ENCODE measurements at places on chromosomes 3 and 15.

DNA sequence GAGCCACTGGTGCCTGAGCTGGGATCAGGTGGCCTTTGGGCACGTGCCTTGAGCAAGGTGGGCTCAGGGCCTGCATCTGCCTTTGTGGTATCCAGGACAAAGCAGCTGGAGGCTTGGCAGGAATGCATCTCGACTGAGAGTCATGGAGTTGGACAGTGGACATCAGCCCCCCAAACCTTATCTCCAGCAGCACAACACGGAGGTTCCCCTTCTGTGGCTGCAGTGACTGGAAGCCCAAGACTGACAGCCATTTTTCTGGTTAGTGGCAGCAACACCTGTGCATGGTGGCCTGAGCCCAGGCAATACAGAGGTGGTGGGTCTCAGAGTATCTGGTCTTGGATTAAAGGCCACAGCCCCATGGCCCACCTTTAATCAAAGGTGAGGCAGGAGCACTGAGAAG is 27.8 kb upstream of the TSEN2 start:
- H3K27me3 ChIP-seq: no peaks in the 10 kb centered on the region
- H3K4me1 ChIP-seq: no peaks in the 10 kb centered on the region
- no peaks in the 10 kb centered on the region for H3K36me3 ChIP-seq
- DNase-seq: no peak
- H3K27ac ChIP-seq: no peak overlapping the region

GRCh38 chr15:49286649-49287404 is 116.8 kb downstream of the GALK2 start:
- no peaks in the 10 kb centered on the region for H3K27me3 ChIP-seq
- peaks cover 23% of the 10 kb centered on the region for H3K4me1 ChIP-seq
- H3K36me3 ChIP-seq: peaks cover 45% of the 10 kb centered on the region
- H3K4me3 ChIP-seq: no peak overlapping the region
- no peak for DNase-seq
- no peak overlapping the region for H3K27ac ChIP-seq

GRCh38 chr3:58645726-58646125 is 20.8 kb downstream of the FAM3D start:
- H3K27ac ChIP-seq: no peak overlapping the region
- DNase-seq: no peak
- no peaks in the 10 kb centered on the region for H3K4me1 ChIP-seq
- H3K36me3 ChIP-seq: no peaks in the 10 kb centered on the region

- H3K4me1 ChIP-seq: peaks cover 61% of the 10 kb centered on the region
- peaks cover 20% of the 10 kb centered on the region for H3K27me3 ChIP-seq
- peak overlapping the region; percentile 93 for H3K27ac ChIP-seq
- H3K4me3 ChIP-seq: peak overlapping the region; percentile 87
- DNase-seq: peak; percentile 50
Measured at GRCh38 chr3:194687638-194688199, 2.0 kb downstream of the FAM43A start.

DNA sequence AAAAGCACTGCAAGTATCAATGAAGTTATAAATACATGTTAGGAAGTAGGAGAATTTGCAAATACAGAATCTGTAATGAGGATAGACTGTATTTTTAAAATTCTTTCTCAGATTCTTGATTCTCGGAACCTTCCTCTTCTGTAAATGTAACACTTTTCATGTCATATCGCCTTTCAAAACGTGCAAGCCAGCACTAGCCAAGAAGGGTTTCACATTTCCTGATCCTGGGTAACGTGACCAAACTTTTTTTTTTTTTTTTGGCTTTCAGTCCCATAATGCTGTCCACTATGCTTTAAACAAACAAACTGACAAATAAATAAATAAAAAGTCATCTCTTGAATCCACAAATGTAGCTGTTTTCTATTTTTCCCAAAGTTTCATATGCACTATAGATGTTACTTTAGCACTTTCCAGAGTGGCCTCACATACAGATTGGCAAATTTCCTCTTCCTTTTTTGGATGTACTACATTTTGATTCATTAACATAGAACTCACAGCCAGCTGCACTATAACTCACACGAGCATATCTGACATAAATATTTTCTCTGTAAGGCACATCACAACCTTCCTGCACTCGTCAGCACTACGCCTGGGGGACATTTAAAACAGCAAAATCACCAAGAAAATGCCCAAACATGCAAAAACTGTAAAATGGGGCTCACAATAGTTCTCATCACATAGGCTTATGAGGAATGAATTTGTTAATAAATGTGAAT is 208.1 kb downstream of the OSBPL10 start:
- no peak overlapping the region for H3K4me3 ChIP-seq
- H3K4me1 ChIP-seq: peaks cover 13% of the 10 kb centered on the region
- H3K27me3 ChIP-seq: no peaks in the 10 kb centered on the region

GRCh38 chr3:158709666-158710083 is 22.6 kb downstream of the RARRES1 start:
- peaks cover 64% of the 10 kb centered on the region for H3K36me3 ChIP-seq
- H3K4me3 ChIP-seq: no peak overlapping the region
- peaks cover 5% of the 10 kb centered on the region for H3K4me1 ChIP-seq
- no peak for DNase-seq
- H3K27ac ChIP-seq: no peak overlapping the region

- no peak overlapping the region for H3K27ac ChIP-seq
- H3K4me1 ChIP-seq: peaks cover 6% of the 10 kb centered on the region
- DNase-seq: no peak
- no peak overlapping the region for H3K4me3 ChIP-seq
- H3K36me3 ChIP-seq: peaks cover 57% of the 10 kb centered on the region
Measured at GRCh38 chr15:39592500-39592899, 11.6 kb downstream of the THBS1 start.

- H3K4me3 ChIP-seq: peak overlapping the region; percentile 5
- H3K4me1 ChIP-seq: peaks cover 44% of the 10 kb centered on the region
- peaks cover 59% of the 10 kb centered on the region for H3K27me3 ChIP-seq
- DNase-seq: no peak
- H3K27ac ChIP-seq: peak overlapping the region; percentile 63
- no peaks in the 10 kb centered on the region for H3K36me3 ChIP-seq
Measured at GRCh38 chr15:33068007-33068481, 126.5 kb downstream of the FMN1 start.

GRCh38 chr3:196624907-196625306 is 14.6 kb upstream of the NRROS start:
- no peak overlapping the region for H3K4me3 ChIP-seq
- H3K4me1 ChIP-seq: no peaks in the 10 kb centered on the region
- H3K27me3 ChIP-seq: peaks cover 3% of the 10 kb centered on the region
- H3K27ac ChIP-seq: no peak overlapping the region

GRCh38 chr15:69610277-69610676 is 157.7 kb downstream of the RPLP1 start:
- H3K27me3 ChIP-seq: peaks cover 30% of the 10 kb centered on the region
- H3K36me3 ChIP-seq: no peaks in the 10 kb centered on the region
- DNase-seq: no peak
- H3K27ac ChIP-seq: no peak overlapping the region

DNA sequence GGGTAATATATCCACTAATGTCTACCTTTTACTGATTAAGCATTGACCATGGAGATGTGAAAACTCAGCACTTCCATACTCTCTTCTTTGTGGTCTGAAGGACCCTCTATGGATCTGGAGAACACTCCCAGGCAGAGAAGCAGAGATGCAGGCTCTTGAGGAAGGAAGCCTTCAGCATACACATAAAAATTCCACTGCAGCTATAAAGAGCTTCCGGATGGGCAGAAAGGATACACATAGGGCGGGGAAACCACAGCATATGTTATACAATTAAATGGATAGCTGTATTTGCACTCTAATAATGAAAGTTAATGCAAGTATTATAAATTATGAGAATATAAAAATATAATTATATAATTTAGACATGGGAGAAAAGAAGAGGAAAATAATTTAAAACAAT is 1258.2 kb upstream of the ALCAM start:
- H3K36me3 ChIP-seq: no peaks in the 10 kb centered on the region
- H3K4me3 ChIP-seq: no peak overlapping the region
- no peaks in the 10 kb centered on the region for H3K27me3 ChIP-seq

DNA sequence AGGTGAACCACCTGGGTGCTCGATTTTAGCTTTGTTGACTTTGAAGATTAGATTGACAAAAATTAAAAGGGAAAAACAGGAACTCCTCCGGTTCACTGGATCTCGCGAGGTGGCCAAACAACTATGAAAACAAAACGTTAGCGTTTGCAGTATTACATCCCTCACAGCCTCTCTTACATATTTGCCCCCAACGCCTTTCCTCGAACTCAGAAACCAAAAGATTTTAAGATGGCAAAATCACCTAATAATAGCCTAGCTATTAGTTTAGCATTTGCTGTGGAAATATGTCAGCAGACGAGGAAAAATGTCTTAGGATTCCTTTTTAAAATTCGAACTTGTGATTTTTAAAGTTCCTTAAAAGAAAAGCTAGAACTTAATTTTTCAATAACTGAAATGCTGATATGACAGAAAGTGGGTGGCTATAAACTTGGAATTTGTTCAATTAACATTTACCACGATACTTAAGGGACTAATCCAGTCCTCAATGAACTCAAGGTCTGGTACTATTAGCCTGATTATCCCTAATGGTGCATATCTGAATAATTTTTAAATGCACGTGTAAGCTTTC is 491 bp upstream of the SENP7 start:
- no peak for DNase-seq
- peaks cover 4% of the 10 kb centered on the region for H3K36me3 ChIP-seq
- H3K27ac ChIP-seq: peak overlapping the region; percentile 99
- peak overlapping the region; percentile 96 for H3K4me3 ChIP-seq

GRCh38 chr3:110332629-110333028 is 739.0 kb upstream of the NECTIN3 start:
- DNase-seq: no peak
- H3K4me1 ChIP-seq: no peaks in the 10 kb centered on the region
- H3K27me3 ChIP-seq: no peaks in the 10 kb centered on the region
- H3K4me3 ChIP-seq: no peak overlapping the region
- H3K27ac ChIP-seq: no peak overlapping the region

DNA sequence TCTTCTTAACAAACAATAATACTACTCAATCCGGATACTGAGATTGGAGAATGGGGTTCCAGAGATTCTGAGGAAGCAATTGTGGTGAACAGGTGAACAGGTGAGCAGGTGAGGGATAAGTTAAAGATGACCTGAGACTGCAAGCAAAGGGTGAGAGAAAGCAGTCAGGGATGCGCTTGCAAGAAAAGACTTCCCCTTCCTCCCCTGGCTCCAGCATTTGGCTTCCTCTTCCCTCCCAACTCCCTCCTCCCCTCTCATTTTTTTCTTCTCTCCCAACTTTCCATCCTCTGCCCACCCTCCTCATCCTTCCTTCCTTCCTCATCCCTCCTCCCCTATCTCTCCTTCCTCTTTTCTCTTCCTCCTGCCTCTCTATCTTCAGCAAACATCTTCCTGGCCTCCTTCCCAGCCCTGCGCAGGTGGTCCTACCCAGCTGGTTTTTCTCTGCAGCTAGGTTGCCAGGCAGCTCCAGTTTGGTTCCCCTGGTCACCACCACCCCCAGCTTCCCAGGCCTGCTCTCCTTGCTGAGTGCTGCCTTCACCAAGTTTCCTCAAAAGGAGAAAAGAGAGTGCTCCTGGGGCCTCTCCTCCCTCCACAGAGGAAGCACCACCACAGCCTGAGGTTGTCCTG is 10.4 kb upstream of the VIPR1 start:
- peaks cover 8% of the 10 kb centered on the region for H3K4me1 ChIP-seq
- DNase-seq: no peak
- H3K27me3 ChIP-seq: peaks cover 11% of the 10 kb centered on the region
- no peak overlapping the region for H3K27ac ChIP-seq

DNA sequence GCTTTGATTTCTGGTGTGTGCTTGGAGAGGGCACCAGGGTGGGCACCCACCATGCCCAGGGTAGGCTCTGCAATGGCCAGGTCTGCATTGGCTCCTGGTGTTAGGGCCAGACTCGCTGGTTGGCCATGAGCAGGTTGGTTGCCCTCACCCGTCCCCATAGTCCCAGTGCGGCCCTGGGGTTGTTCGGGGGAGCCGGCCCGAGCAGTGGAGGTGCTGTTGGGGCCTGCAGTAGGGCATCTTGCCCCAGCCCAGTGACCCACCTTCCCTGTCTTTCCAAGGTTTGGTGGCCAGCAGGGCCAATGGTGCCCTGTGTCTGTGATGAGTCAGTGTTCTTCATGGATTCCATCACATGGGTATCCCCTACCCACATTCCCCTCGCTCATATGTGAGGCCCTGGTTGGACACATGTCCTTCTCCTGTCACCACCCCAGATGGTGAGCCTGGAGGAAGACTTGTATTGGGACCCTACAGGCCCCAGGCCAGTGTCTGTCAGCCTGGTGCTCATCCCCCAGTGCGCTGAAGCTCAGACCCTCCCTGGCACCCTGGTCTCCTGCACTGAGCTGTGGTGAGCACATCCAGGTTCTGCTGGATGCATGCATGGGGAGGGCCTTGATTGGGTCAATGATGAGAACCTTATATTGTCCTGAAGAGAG is 190.1 kb downstream of the UBE3A start:
- H3K27ac ChIP-seq: no peak overlapping the region
- H3K27me3 ChIP-seq: no peaks in the 10 kb centered on the region
- no peaks in the 10 kb centered on the region for H3K4me1 ChIP-seq
- no peaks in the 10 kb centered on the region for H3K36me3 ChIP-seq
- no peak overlapping the region for H3K4me3 ChIP-seq
- DNase-seq: no peak

GRCh38 chr15:66784174-66784573 is 82.1 kb downstream of the SMAD6 start:
- DNase-seq: no peak
- no peaks in the 10 kb centered on the region for H3K27me3 ChIP-seq
- H3K36me3 ChIP-seq: peaks cover 24% of the 10 kb centered on the region

DNA sequence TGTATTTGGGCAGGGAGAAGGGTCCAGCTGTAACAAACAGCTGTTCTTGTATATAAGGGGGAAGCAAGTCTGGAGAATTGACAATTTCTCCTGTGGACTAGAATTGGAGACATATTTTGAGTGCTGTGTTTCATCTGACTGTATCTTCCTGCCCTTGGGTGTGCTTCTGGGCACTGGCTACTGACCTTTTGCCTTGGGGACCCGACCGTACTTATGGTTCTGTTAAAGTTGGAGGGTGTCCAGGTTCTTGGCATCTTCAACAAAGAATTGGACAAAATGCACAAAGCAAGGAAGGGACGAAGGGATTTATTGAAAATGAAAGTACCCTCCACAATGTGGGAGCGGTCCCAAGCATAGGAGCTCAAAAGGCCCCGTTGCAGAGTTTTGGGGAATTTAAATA is 31.0 kb downstream of the MAP2K1 start:
- no peak for DNase-seq
- no peak overlapping the region for H3K27ac ChIP-seq
- H3K4me1 ChIP-seq: no peaks in the 10 kb centered on the region
- H3K27me3 ChIP-seq: no peaks in the 10 kb centered on the region

- H3K27ac ChIP-seq: no peak overlapping the region
- DNase-seq: no peak
- H3K36me3 ChIP-seq: no peaks in the 10 kb centered on the region
Measured at GRCh38 chr3:186225603-186226002, 116.7 kb upstream of the ETV5 start.

DNA sequence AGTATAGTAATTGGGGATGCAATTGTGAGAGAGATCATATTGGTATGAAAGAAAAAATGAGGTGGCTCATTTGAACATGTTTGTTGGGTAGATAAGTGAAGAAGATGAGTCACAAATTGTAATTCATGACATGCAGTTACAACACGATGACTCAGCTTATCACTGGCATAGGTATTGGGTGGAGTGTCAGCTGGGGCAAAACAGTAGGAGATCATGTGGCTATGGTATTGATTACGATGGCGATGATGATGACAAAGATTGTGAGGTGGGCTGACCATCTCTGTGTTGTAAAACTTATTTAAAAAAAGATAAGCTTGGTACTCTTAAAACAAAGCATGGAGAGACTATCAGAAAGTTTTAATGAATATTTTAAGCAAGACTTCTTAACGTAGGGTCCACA is 11.6 kb upstream of the DPH6 start:
- no peak overlapping the region for H3K27ac ChIP-seq
- H3K36me3 ChIP-seq: no peaks in the 10 kb centered on the region
- H3K27me3 ChIP-seq: no peaks in the 10 kb centered on the region
- peaks cover 4% of the 10 kb centered on the region for H3K4me1 ChIP-seq

GRCh38 chr15:34721802-34722438 is 32.9 kb downstream of the GJD2 start:
- H3K27ac ChIP-seq: peak overlapping the region; percentile 86
- H3K27me3 ChIP-seq: no peaks in the 10 kb centered on the region
- peaks cover 27% of the 10 kb centered on the region for H3K4me1 ChIP-seq
- H3K4me3 ChIP-seq: peak overlapping the region; percentile 58
